T-helper 2 cell (primary cell): ENCODE measurements at places on chromosomes 7 and 10.

DNA sequence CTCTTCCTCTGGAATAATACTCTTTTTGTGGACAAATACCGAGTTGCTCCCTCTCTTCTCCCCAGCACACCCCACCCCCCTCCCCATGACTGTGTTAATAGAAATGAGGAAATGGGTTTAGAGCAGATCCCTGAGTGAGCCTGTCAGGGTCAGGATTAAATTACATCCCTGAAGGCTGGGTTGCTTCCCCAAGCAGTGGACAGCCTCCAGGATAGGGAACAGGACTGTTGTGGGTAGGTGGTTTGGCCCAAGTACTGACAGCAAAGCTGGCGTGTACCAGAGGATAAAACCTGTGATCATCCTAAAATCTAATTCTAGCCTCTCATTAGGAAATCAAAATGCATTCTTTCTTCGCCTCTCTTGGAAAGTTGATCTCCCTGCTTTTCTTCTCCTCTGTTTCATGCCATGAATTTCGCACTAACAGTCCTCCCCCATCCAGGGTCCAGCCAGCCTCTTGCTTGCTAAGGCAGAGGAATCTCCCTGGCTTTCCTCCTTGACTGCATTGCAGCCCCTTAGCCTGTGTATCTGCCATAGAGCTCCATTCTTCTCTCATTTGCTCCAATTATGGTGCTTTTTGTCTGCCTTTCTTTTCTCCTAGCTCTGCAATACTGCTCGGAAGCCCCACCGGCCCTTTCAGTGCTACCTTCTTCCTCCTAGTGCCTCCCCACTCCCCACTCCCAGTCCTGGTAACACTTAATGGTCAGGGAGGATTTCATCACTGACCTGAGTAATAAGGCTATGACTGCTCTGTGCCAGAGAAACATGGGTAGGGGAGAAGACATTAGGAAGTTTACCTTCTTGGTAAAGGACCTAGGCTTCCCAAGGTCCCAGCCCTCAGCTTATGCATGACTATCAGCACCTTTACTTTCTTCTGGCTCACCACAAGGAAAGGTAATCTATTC, 8.4 kb downstream of the LRRC4 start:
- no peak for DNase-seq

- DNase-seq, result no peak
Observed at GRCh38 chr7:50270531-50271018, 33.9 kb upstream of the IKZF1 start.

DNA sequence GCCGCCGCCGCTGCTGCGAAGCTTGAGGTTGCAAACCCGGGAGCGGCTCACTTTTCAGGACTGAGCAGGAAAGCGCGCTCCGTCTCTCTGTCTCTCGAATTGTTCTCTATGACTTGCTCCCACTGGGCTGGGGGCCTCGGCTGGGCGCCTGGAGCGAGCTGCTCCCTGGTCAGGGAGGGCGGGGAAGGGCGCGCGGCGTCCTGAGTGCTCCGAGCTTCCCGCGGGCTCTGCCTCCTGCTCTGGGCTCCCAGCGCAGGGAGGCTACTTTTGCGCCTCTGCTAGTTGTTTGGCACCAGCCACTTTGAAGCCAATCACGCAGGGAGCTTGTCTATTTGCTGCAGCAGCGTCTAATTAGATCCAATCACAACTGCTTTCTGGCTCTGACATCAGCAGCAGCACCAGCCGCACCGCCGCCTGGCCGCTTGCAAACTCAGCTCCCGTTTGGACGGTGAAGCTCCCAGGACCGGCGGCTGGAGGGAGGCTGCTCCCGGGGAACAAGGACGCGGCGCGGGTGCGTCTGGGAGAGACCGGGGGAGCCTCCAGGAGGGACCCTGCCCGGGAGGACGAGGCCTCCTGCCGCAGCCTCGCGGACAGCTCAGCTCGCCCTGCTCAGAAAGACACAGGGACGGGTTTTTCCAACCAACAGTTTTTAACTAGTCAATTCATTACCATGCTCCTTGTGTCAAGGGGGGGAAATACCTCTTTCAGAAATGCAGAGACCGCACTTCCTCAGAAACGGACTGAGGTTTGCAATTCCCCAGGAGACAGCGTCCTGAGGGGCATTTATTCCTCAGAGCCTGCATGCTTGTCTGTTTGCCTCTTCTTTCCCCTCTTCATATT, at the start of gene ADARB2:
Gene ADARB2, minus strand, starts transcription at position 304 of the 840 bp plus-strand sequence.
- no peak for DNase-seq

DNA sequence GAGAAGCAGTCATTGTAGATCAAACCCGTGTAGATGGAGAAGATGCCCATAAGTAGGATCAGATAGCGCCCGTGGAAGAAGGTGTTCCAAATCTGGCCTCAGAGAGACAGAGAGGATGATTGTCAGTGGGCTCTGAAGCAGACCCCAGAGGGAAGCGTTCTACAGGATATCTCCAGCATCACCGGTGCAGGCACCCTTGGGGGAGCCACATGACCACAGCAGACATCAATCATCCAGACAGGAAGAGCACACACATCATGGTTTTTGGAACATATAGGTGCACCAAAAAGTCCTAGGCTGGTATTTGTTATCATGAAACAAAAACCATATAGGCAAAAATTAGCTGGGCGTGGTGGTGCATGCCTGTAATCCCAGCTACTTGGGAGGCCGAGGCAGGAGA, 44.0 kb upstream of the SVOPL start:
- DNase-seq, result no peak

DNA sequence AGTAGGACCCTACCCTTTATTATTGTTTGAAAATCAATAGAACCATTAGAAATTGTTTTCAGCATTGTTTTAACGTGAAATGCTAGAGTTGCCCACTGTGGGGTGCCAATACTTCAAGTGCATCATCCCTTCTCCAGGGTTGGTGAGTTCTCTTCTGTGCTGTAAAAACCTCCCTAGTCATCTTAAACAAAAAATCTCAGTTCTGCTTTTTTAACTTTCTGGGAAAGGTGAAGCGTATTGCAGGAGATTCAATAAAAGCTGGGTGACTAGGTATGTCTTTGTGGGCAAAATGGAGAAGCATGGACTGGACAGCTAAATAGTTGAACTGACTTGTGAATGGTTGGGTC, 699.1 kb downstream of the SUGCT start:
- DNase-seq, result no peak

DNA sequence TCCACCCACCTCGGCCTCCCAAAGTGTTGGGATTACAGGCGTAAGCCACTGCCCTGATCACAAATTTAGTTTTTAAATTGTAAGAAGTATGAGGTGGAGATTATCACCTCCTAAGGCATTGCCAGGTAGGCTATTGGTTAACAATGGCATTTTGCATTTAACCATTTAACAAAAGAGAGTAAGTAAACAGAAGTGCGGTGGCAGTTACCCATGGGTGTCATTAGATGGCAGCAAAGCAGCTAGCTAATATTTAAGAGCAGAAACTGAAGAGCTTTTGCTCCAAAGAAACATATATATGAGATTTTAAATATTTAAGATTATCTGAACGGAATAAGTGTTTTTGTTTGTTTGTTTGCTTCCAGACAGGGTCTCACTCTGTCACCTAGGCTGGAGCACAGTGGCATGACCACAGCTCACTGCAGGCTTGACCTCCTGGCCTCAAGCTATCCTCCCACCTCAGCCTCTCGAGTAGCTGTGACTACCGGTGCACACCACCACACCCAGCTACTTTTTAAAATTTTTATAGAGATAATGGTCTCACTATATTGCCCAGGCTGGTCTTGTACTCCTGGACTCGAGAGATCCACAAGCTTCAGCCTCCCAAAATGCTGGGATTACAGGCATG, 325.5 kb upstream of the C7orf33 start:
- no peak for DNase-seq

DNA sequence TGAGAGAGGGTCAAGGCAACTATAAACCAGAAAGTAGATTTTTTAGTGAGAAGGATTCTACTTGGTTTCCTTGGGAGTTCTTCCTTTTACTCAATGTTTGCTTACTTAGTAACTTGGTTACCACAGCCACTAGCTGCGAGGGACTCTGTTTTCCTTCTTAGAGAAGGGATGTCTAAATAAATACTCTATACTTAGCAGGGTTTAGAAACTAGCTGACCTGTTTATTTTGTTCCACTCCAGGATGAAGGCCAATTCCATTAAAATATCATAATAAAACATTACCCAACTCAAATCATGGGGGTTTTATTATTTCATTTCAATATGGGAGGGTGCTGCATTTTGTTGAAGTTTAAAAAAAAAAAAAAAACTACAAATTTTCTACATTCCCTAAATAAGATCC, 87.3 kb downstream of the PPP1R3A start:
- no peak for DNase-seq

DNA sequence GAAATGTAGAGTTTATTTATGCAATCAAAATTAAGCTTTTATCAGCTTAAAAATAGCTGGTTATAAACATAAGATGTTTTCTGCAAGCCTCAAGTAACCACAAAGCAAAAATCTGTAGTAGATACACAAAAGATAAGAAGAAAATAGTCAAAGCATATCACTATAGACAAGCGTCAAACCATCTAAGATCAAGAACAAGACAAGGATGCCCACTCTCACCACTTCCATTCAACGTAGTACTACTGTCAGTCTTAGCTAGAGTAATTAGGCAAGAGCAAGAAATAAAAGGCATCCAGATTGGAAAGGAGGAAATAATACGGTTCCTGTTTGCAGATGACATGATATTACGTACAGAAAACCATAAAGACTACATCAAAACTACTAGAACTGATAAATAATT, 17.5 kb upstream of the CYP2E1 start:
- DNase-seq, result no peak
